ENCODE measurements at places on chromosomes 6 and 20. TPM values are rescaled to one million over a fixed set of nuclear protein-coding genes. Genes with fewer than 3 reads are reported as not detected.

DNA sequence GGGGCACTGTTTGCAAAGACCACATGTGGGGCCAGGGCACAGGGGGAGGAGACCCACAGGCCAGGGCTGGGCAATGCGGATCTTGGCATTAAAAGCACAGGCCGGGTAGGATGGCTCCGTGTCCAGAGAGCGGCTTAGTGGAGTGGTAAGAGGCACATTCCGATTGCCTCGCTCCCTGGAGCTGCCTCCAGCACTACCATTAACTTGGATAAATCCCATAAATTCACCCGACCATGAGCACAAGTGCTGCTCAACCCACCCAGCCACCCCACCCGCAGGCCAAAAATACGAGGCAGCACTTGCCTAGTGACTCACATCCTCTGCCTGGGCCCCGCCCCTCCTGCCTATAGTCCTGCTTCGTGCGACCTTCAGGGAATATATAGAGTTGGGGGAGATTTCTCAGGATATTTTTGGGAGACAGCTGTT is 67.5 kb upstream of the QKI start:
- DNase-seq = no peak

- peak; percentile 64 for DNase-seq
Observed at GRCh38 chr20:49697071-49697470, 16.6 kb downstream of the B4GALT5 start.

DNA sequence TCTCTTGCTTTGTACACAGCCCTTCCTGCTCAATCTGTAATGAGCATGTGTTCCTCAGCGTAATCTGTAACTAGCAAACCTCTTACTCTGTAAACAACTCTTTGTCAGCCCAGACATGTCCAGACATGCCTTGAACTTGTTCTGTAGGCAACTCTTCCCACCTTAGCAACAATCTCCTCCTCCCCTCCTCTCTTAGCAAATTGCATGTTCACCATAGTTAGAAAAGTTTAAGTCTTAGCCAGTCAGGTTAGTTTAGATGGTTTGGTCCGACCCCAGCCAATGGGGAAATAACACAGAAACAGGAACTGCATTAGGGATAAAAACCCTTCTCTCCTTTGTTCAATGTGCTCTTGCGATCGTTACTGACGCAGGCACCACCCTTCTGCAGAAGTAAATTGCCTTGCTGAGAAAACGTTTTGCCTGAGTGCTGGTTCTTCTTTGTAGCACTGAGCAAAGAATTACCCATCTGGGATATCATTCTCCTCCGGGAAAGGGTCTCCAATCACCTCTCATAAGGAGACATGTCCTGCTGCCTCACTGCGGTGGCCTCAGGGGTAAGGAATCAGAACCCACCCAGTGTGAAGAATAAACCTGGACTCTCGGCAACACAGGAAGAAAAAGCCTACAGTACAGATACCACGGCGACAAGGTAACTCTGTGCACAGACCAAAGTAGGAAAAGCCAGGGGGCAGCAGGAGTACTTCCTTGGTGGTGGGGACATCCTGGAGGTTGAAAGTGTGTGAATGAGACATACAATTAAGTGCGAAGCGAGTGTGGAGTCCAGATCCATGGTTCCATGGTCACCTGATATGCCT is 26.2 kb downstream of the PLN start:
- DNase-seq = no peak

- DNase-seq = no peak
Observed at GRCh38 chr6:6875818-6876470, 231.8 kb upstream of the RREB1 start.

- DNase-seq = peak; percentile 75
Observed at GRCh38 chr6:144286503-144287393, 1.6 kb downstream of the UTRN start.

DNA sequence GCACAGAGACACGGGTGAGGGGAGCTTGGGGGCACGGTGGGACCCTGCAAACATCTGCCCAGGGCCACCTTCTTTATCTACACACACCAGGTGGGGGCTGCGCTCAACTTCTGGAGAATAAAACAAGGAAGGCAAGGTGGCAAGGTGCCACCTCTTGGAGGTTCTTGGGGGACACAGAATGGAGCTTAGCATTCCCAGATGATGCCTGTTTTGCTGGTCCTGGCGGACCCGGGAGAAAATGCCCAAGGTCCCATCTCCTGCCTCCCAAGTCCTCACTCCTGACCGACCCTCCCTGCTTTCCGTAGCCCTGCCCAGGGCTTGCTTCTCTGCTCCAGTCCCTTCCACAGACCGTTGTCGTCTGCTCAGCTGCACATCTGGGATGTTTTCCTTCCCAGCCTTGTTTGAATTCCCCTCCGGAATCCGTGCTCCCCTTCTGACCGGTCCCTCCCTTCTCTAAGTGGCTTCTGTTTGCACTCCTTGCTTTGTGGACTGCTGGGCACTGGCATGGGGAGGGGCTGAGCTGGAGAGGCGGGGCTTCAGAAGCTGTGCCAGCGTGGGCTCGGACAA is 13.1 kb downstream of the ITPR3 start:
- no peak for DNase-seq

The NDRG3 gene
- total RNA-seq = 32.7 TPM

DNA sequence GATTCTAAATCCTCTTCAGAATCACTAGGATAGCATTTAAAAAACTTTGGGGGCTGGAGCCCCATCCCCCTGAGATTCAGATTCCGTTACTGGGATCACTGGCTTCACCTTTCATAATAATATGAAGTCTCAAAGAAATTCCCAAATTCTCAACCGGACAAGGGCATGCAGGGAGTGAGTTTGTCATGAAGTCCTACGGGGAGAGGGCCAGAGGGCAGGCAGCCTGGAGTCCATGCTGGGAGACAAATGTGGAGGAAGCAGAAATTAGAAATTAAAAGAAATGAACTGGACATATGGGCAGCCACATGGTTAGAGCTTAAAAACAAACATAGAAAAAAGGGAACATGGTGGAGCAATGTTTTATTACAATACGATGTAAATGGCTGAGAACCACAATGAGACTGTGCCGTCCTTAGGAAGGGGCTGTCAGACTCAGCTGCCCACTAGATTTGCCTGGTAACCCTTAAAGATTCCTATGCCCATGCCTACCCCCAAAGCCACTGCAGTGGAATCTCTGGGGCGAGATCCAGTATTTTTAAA is 142.6 kb downstream of the CEBPB start:
- no peak for DNase-seq

The ATP6V1G2 gene
- 0.58 TPM for total RNA-seq

GRCh38 chr6:45605971-45606370 is 228.2 kb upstream of the SUPT3H start:
- DNase-seq = no peak

- DNase-seq = no peak
Observed at GRCh38 chr20:60167812-60168211, 209.6 kb downstream of the CDH26 start.

DNA sequence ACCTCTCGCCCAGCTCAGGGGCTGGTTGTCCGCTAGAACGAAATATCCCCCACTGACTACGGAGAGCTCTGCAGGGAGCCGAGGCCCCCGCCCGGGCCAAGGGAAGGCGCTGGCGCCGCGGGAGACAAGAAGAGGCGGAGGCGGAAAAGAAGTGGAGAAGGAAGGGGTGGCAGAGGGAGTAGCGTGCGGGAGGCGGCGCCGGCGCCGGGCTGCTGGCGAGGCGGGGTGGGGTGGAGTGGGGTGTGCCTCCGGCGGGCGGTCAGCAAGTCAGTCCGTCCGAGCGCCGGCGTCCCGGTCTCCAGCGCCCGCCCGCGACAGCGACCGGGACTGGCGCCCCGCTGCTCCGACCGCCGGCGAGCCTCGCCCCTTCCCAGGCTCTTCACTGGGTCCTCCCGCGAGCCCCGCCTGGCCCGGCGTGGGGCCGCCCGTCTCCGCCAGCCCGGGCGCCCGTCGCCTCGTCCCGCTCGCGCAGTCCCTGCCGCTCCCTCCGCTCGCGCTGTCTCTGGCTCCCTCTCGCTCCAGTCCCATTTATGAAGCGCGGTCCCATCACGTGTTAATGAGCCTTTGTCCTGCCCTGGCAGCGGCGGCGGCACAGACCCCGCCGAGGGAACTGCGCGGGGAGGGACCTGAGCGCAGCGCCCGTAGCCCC is at the start of gene CNR1:
CNR1 (minus strand) TSS at position 504 of the 649 bp plus-strand sequence. CDS start 21,073 bp downstream, outside the sequence.
- peak; percentile 84 for DNase-seq
